ENCODE measurements at places on chromosomes 4 and X.

DNA sequence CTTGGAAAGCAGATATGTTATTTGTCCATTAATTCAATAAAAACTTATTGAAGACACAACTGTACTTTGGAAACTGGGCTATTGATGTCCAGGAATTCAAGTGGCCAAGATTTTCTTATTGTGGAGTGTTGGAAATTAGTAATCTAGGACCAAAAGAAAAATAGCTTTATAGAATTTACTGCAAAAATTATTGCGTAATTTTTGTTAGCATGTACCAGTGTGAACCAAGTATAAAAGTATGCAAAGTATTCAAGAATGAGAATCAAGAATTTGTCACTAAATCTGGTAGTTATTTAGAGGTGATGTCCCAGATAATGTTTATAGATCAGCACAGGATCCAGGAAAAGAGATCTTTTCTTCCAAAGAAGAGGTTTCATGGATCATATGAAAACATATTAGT is 468.9 kb upstream of the CTSO start:
- no peak for DNase-seq

DNA sequence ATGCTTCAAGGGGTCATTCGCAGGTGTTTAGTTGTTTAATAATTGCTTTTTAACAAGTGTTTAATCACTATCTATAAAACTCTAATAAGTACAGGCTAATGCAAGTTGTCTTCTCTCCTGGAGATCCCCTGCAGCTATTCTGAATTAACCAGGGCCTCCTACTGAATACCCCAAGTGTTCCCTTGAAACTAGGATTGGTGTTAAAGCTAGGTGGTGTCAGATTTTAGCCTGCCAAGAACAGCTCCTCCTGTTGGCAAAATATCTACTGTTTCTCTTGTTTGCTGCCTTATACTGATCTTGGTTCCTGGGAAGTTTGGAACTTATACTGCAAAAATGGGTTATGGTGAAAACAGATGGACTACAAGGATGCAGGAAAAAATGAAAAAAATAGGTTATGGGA is 26.1 kb upstream of the TMEM154 start:
- no peak for DNase-seq

DNA sequence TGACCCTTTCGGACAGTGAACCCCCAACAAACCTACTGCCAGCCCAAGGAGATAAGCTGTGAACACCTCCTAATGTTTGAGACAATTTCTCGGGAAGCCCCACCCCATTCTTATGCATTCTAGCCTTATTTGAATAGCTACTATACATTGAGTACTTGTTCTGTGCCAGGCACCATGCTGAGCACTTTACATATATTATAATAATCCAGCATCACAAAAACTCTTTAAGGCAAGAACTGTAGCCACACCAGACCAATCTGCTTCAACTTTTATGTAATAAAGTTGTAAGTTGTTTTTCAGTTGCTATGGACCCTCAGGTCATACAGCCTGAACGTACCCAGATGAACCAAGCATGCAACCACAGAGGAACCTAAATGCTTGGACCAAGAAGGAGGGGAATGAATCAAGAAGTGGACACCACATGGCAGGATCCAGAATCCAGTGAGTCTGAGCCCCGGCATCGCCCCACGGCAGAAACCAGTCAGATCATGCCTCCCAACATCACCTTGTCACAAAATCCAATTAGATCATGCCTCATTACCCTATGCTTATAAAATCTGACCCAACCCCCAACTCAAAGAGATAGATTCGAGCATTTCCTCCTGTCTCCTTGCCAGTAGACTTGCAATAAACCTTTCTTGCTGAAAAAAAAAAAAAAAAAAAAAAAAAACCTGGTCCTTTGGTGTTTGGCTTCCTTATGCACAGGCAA is 225.0 kb downstream of the QDPR start:
- no peak for DNase-seq

DNA sequence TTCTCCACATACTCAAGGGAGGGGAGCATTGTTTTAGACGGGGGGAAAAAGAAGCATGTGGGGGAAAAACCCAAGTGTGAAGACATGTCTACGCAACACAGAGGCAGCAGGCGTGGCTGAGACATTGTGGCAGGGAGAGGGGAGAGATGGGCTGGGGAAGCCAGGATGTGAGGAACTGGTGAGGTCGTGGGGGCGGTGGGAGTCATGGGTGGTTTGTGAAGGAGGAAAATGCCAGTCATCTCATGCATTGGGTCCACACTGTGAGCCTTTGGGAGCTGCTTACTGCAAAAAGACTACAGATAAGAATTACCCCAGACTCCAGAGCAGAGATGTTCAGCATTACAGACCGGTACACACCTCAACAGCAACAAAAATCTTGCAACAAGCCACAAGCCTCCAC is 2.1 kb downstream of the JAKMIP1 start:
- DNase-seq, result no peak

DNA sequence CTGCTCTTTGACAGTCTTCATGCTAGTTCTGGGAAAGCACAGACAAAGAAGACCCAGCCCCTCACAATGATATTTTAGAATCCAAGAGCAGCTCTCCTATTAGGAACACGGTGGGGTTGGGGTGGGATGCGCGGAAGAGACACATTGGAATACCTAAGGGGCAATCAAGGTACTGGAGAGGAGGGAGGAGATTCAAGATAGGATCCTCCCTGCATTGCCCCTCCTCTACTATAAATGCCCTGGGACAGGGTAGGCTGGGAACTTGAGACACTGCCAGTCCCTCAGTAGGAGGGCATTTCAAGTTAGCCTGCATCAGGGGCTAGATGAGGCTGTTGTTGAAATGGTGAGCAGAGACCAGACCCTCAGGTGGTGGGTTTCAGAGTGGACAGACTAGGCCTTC is 5.1 kb downstream of the MAGEB17 start:
- no peak for DNase-seq

GRCh38 chrX:149711545-149712236 is at the start of gene MAGEA11:
TSS of gene MAGEA11 (plus strand) at chrX:149712060. CDS start at chrX:149713160, 1,100 bp downstream.
- no peak for DNase-seq

- no peak for DNase-seq
These were observed 4.6 kb upstream of the DCAF12L2 start for GRCh38 chrX:126170720-126171119.

- no peak for DNase-seq
These were observed 103.8 kb downstream of the EPHA5 start for GRCh38 chr4:65566473-65566872.

GRCh38 chr4:111662496-111662895 is 482.8 kb upstream of the FAM241A start:
- DNase-seq, result no peak

Measured in keratinocyte (primary cell).